T-helper 17 cell (primary cell): ENCODE measurements at places on chromosomes 12 and 14. TPM values are rescaled to one million over a fixed set of nuclear protein-coding genes. Genes with fewer than 3 reads are reported as not detected.
A peak's percentile ranks its signal among the peaks of the same experiment; 100 is the strongest.

GRCh38 chr14:65287264-65288131, 125.0 kb upstream of the FUT8 start:
- H3K36me3 ChIP-seq = no peaks in the 10 kb centered on the region
- DNase-seq = peak; percentile 14
- H3K4me3 ChIP-seq = peak overlapping the region; percentile 75
- H3K4me1 ChIP-seq = peaks cover 42% of the 10 kb centered on the region
- no peaks in the 10 kb centered on the region for H3K27me3 ChIP-seq

GRCh38 chr14:23615856-23616255, 20.3 kb upstream of the DHRS2 start:
- DNase-seq = no peak
- H3K4me1 ChIP-seq = peaks cover 10% of the 10 kb centered on the region
- H3K4me3 ChIP-seq = no peak overlapping the region
- no peak overlapping the region for H3K27ac ChIP-seq

DNA sequence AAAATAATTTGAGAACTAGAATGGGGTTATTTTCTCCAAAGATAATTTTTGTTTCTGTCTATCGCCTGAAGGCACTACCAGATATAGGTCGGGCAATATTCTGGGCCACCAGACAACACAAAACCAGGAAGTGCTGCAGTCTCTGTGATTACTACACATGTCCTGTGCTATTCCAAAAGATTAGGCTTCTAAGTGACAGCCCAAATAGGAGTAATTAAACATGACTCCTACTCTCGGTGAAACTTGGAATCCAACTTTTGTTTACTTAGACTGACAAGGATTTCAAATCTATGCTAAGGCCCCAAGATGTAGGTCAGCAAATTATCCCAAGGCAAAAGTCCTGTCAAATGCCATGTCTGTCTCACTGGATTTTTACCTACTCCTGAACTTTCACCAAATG, 157.6 kb upstream of the LRFN5 start:
- no peak overlapping the region for H3K27ac ChIP-seq
- H3K4me3 ChIP-seq = no peak overlapping the region
- no peak for DNase-seq
- H3K27me3 ChIP-seq = no peaks in the 10 kb centered on the region
- no peaks in the 10 kb centered on the region for H3K4me1 ChIP-seq

GRCh38 chr14:54137614-54137961, 181.0 kb upstream of the BMP4 start:
- H3K4me3 ChIP-seq = no peak overlapping the region
- H3K36me3 ChIP-seq = no peaks in the 10 kb centered on the region
- peaks cover 8% of the 10 kb centered on the region for H3K27me3 ChIP-seq
- DNase-seq = no peak

DNA sequence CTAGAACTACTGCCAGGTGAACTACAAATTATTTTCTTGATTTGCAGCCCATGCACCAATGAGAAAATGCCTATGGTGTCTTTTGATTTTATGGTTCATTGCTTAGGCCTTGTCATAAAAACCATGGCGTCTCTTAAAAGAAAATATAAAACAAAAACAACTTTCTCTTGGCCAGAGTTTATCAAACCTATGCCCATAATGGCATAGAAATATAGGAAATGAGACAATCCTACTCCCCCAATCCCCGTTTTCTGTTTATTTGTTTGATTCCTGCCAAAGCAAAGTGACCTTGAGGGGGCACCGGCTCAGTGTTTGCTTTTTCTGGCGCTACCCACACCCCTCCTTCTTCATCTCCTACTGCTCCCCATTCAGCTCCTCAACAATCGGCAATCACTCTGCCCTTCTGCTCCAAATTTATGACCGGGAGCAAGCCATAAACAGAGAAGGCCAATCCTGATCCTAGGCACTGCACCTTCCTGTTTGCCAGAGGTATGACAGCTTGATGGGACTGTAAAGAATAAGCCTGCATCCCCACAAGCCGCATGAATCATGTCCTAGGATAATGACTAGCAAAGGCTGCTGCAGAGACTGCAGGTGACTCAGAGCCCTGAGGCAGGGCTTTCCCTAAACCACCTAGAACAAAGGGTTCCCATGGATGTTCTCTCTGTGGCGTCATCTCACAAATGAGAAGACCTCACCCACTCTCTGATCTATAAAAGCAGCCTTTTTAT, 874.9 kb downstream of the NRXN3 start:
- H3K27ac ChIP-seq = no peak overlapping the region
- no peaks in the 10 kb centered on the region for H3K27me3 ChIP-seq
- H3K4me1 ChIP-seq = no peaks in the 10 kb centered on the region

DNA sequence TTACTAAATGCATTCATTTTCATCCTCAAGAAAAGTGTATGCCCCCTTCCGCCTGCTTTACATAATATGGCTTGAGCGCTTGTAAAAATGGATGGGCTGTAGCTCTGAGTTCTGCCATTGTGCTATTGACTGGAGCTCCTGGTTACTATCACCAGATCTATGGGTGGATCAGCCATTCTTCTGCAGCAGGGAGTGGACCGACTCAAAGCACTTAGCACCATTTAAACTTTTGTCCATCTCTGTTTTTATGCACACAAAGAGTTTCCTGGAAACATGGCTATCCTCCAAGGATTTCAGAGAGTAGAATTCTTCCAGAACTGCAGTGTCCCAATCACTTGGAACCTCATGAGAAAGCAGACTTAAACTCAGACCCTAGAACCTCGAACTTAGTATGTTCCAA, 4.5 kb upstream of the NUMB start:
- H3K36me3 ChIP-seq = peaks cover 5% of the 10 kb centered on the region
- H3K27ac ChIP-seq = no peak overlapping the region
- peaks cover 33% of the 10 kb centered on the region for H3K4me1 ChIP-seq
- DNase-seq = no peak

DNA sequence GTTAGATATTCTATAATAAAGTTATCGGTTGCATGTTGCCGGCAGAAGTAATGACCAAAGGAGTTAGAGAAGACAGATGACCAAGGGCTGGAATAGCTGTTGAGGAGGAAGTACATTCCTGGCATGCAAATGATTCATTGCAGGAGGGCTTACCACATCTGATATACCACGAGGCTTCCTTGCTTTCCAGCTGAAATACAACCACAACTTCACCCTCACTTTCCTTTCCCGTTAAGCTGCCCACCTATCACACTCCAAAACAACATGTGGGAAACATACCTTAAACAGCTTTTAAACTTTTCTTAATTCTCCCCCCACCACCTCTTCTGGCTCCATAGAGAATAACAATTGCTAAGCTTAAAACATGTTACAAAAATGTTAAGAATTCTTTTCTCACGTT, 594.1 kb downstream of the NRXN3 start:
- no peaks in the 10 kb centered on the region for H3K4me1 ChIP-seq
- no peaks in the 10 kb centered on the region for H3K36me3 ChIP-seq
- H3K27me3 ChIP-seq = peaks cover 4% of the 10 kb centered on the region
- H3K27ac ChIP-seq = no peak overlapping the region
- no peak overlapping the region for H3K4me3 ChIP-seq

DNA sequence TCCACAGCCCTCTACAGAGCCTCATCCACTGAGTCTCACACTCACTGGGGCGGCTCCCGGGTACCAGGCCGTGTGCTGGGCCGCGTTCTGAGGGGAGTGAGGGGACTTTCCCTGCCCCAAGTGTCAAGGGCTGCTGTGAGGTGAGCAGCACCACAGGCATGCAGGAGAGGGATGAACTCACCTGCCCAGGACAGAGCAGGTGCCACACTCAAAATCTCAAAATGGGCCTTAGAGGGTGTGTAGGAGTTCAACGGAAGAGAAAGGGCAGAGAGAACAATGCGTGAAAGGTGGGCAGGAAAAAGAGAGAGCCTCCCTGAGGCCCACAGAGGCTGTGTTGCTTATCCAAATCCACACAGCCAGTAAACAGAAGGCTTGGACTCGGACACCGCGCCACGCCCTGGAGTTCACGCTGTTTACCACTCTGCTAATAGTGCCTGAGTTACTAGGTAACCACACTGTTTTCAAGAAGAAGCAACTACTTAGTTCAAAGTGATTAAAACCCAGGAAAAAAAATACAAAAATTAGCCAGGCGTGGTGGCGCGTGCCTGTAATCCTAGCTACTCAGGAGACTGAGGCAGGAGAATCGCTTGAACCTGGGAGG, 32.7 kb downstream of the TSPAN11 start:
- no peak overlapping the region for H3K4me3 ChIP-seq
- peaks cover 30% of the 10 kb centered on the region for H3K27me3 ChIP-seq
- no peak for DNase-seq
- no peak overlapping the region for H3K27ac ChIP-seq
- H3K36me3 ChIP-seq = no peaks in the 10 kb centered on the region
- peaks cover under 1% of the 10 kb centered on the region for H3K4me1 ChIP-seq

- no peaks in the 10 kb centered on the region for H3K27me3 ChIP-seq
- no peak overlapping the region for H3K4me3 ChIP-seq
- peaks cover 2% of the 10 kb centered on the region for H3K4me1 ChIP-seq
- no peaks in the 10 kb centered on the region for H3K36me3 ChIP-seq
- DNase-seq = no peak
- no peak overlapping the region for H3K27ac ChIP-seq
Measured at GRCh38 chr12:19263672-19264071, 134.1 kb downstream of the PLEKHA5 start.

DNA sequence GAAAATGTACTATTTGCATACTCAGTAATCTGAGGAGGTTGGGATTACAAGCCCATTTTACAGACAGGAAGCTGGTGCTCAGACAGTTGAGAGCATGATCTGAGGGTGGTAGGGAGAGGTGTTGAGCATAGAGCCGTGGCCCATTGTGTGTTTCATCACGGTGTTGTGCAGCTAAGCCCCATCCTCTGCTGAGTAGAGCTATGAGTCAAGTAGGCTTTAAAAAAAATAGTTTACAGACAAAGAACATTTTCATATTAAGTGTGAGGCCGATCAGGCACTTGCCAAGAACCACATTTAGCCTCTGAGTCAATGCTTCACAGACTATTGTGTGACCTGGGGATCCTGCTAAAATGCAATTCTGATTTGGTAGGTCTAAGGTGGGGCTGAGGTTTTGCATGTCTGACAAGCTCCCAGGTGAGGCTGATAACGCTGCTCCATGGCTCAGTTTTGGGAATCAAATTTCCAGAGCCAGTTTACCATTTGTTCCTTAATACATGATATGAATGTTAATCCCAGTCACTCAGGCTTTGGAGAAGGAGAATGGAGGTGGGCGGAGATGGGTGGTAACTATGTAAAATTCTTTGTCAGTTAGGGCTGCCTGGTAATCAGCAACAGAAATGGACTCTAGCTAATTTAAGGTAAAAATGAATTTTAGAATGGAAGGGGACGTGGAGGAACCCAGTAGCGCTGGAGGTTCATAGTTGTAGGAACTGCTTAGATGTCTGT, 22.2 kb downstream of the ZNF664 start:
- no peak overlapping the region for H3K4me3 ChIP-seq
- H3K36me3 ChIP-seq = peaks cover 3% of the 10 kb centered on the region
- no peak for DNase-seq

GRCh38 chr12:56593909-56594621, 36.1 kb downstream of the BAZ2A start:
- peaks cover 10% of the 10 kb centered on the region for H3K4me1 ChIP-seq
- H3K27me3 ChIP-seq = no peaks in the 10 kb centered on the region
- no peak overlapping the region for H3K27ac ChIP-seq
- peaks cover 2% of the 10 kb centered on the region for H3K36me3 ChIP-seq
- DNase-seq = peak; percentile 55

- no peak overlapping the region for H3K4me3 ChIP-seq
- H3K4me1 ChIP-seq = no peaks in the 10 kb centered on the region
- H3K27ac ChIP-seq = no peak overlapping the region
- DNase-seq = no peak
- H3K36me3 ChIP-seq = peaks cover 3% of the 10 kb centered on the region
Measured at GRCh38 chr12:52806821-52807543, 6.9 kb downstream of the KRT4 start.

Gene GLIPR1L1
- not detected for total RNA-seq

Gene AHNAK2
- not detected for total RNA-seq

Gene OTOGL
- not detected for total RNA-seq

Gene OTUB2
- 0.12 TPM for total RNA-seq

Gene CCDC196
- not detected for total RNA-seq

Gene A2ML1
- not detected for total RNA-seq

Gene ASPG
- total RNA-seq = not detected
